ENCODE measurements at places on chromosomes 5 and 9.
A peak's percentile ranks its signal among the peaks of the same experiment; 100 is the strongest.

DNA sequence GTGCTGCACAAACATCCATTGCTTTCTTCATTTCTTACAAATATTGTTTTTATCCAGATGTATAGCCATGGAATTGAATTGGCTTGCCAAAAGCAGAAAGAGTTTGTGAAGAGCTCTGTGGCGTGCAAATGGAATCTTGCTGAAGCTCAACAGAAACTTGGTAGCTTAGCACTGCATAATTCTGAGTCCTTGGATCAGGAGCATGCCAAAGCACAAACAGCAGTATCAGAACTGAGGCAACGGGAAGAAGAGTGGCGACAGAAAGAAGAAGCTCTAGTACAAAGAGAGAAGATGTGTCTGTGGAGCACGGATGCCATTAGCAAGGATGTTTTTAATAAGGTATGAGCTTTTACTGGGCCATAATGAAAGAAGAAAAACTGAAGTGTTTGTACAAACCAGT is 5.5 kb downstream of the CDC37L1 start:
- DNase-seq = no peak

GRCh38 chr5:88142636-88142885 is 126.1 kb downstream of the TMEM161B start:
- DNase-seq = no peak

- no peak for DNase-seq
These were observed 259.5 kb downstream of the EBF1 start for GRCh38 chr5:158840193-158840592.

DNA sequence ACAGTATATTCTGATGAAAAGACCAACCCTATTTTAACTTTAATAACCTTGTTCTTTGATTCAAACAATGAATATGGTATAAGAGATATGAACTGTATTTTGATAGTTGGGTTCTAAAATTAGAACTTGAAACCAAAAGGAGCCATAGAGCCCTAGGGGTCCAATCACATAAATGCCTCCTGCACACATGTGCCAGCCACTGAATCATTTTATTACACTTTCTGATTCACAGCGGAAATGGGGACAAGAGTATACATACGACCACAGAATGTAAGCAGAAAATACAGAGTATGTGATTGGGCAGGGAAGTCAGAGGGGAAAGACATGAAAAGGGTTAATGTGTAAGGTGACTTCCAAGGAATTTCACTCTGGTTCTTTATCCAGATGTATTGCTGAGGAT is 1000.2 kb downstream of the NR2F1-AS1 start:
- DNase-seq = no peak

DNA sequence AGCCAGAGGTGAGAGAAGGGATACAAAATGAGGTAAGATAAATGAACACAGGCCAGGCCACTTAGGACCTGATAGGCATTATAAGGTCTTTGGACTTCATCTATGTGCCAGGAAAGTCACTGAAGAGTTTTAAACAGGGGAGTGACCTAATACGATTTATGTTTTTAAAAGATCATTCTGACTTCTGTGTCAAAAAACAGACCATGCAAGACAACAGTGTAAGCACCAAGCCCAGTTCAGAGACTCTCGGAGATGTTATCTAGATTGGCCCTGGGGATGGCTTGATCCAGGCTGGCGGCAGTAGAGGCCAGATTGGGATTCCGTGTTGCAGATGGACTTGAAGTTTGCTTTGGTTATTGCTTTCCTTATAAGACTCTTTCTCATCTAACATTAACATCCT is 43.0 kb upstream of the DPYSL3 start:
- DNase-seq = no peak

- DNase-seq = no peak
These were observed 14.7 kb downstream of the PBX3 start for GRCh38 chr9:125761676-125762450.

- no peak for DNase-seq
These were observed 28.1 kb upstream of the ADAMTS2 start for GRCh38 chr5:179373101-179373934.

DNA sequence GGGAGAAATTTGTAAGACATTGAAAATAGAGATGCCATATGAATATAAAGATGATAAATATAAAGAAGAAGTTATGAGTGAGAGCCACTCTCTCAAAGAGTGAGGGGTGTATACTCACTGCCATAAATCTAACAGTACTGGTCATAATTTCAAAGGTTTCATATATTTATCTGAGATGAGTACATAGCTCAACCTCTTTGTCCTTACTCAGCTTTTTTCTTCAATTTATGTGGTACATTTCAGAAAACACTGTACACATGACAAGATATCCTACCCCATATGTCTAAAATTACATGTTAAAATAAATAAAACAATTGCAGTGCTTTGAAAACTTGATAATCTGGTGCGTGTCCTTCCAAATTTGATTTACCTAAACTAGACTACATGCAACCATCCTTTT is 5.2 kb upstream of the MCC start:
- DNase-seq = no peak

DNA sequence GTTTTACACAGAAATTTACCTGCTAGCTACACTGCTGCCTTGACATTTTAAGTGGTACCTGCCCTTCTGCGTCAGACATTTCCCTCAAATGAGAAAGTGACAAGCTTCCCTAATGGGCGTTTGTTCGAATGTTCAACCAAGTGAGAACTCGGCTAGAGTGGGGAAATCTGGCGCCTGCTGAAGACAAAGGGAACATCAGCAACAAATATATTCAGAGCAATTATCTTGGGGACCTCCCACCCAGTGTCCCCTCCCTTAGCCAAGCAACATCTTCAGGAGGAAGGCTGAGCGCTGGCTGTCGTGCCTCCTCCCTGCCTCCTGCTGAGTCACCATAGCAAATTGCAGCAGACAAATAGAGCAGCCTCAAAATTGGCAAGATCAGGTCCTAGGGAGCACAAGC is 57.1 kb downstream of the MFAP3 start:
- no peak for DNase-seq

- DNase-seq = no peak
These were observed 5.5 kb downstream of the CNOT6 start for GRCh38 chr5:180499684-180500083.

GRCh38 chr5:110073534-110073933 is 383.8 kb downstream of the MAN2A1 start:
- no peak for DNase-seq

- DNase-seq = no peak
These were observed 1.4 kb downstream of the NRG2 start for GRCh38 chr5:140041492-140042392.

DNA sequence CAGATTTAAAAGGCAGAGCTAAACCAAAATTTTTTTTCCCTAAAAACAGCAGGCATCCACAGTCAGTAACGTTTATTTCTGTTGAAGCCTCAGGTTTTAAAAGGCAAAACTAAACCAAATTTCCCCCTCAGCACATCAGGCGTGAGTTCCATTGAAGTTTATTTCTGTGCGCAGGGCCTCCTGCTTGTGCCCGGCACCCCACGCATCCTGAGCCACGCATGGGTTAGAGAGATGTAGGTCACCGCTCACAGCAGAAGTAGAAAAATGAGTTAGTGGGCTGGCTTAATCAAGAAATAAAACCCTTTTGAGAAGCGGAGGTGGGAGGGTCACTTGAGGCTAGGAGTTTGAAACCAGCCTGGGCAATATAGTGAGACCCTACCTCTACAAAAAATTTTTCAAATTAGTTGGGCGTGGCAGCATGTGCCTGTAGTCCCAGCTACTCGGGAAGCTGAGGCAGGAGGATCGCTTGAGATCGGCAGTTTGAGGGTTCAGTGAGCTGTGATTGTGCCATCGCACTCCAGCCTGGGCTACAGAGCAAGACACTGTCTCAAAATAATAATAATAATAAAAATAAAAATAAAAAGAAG is 75.6 kb upstream of the SPIN1 start:
- DNase-seq = no peak

DNA sequence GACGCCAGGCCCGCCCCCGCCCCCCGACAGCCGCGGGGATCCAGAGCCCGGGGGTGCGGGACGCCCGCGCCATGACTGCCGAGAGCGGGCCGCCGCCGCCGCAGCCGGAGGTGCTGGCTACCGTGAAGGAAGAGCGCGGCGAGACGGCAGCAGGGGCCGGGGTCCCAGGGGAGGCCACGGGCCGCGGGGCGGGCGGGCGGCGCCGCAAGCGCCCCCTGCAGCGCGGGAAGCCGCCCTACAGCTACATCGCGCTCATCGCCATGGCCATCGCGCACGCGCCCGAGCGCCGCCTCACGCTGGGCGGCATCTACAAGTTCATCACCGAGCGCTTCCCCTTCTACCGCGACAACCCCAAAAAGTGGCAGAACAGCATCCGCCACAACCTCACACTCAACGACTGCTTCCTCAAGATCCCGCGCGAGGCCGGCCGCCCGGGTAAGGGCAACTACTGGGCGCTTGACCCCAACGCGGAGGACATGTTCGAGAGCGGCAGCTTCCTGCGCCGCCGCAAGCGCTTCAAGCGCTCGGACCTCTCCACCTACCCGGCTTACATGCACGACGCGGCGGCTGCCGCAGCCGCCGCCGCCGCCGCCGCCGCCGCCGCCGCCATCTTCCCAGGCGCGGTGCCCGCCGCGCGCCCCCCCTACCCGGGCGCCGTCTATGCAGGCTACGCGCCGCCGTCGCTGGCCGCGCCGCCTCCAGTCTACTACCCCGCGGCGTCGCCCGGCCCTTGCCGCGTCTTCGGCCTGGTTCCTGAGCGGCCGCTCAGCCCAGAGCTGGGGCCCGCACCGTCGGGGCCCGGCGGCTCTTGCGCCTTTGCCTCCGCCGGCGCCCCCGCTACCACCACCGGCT is 1.0 kb downstream of the FOXE1 start:
- peak; percentile 24 for DNase-seq

DNA sequence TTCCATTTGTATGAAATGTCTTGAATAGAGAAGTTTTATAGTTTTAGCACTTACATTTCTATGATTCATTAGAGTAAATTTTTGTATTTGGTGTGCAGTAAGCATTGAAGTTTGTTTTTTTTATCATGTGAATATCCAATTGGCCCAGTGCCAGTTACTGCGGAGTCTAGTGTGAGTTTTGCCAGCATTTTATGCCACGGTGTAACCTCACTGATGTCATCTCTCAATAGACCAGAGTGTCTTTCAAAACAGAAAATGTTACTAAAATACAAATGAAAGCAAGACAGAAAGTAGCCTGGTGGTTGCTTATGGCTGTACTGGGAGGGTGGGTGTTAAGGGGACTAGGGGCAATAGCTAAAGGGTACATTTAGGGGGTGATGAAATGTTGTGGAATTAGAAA is 62.8 kb downstream of the IPPK start:
- DNase-seq = no peak

GRCh38 chr9:134631881-134632280 is 9.7 kb upstream of the COL5A1 start:
- DNase-seq = no peak

DNA sequence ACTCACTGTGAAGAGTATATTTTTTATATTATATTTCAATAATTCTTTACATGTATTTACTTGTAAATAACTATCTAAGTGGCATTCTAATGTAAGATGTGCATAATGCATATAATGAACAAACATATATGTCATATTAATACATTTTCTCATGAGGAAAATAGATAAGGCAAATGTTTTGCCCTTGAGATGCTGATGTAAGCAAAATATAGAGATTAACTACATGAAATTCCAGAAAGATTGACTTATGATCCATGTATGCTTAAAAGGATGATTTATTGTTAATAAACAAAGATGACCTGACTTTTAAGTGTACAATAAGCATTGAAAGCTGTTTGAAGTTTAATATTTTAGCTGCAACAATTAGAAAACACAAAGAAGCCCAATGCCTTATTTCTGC is 559.9 kb downstream of the PTPRD start:
- no peak for DNase-seq

GRCh38 chr9:98568234-98568908 is 140.4 kb downstream of the GABBR2 start:
- no peak for DNase-seq

GRCh38 chr9:18437315-18438201 is 36.4 kb upstream of the ADAMTSL1 start:
- DNase-seq = no peak

GRCh38 chr5:138461343-138462125 is 3.7 kb upstream of the EGR1 start:
- DNase-seq = no peak

DNA sequence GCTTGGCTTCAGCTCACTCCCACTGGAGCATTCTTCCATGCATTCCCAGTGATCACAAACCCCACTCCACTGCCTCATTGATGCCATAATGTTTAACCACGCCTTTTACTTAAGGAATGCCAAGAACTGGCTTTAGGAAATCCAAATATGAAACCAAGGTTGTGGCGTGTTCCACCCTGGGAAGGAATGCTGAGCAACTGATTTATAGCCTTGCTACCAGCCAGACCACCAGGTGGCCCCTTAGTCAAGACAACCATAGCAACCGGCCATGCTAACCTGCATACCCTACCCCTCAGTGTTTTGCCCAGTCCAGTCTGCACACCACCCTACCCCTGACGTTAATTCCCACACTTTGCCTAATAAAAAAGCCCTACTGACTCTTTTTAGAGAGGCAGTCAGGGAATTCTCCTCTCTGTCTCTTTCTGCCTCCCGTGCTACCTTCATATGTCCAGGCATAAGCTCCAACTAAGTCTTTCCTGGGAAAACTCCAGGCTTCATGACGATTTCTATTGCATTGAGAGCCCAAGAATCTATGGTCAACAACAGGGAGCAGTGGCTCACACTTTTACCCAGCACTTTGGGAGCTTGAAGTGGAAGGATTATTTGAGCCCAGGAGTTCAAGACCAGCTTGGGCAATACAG is 27.0 kb upstream of the PRRC2B start:
- DNase-seq = no peak

- no peak for DNase-seq
These were observed 560.2 kb upstream of the CLINT1 start for GRCh38 chr5:158419186-158419585.

- DNase-seq = no peak
These were observed 76.6 kb downstream of the PTPDC1 start for GRCh38 chr9:94160594-94161501.

DNA sequence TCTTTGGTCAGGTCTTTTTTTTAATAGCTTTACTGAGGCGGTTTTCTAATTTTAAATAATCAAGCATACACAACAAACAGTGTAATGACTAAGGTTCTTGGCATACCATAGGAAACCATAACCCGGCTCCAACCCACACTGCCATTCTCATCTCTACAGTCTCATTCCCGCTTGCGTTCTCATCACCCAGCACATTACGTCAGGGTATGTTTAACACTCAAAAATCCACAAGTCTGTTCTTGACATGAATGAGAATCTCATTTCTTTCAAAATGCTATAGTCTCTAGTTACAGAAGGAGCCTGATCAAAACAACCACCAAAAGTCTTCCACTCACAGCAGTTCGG is 505 bp downstream of the C5orf34 start:
- no peak for DNase-seq

DNA sequence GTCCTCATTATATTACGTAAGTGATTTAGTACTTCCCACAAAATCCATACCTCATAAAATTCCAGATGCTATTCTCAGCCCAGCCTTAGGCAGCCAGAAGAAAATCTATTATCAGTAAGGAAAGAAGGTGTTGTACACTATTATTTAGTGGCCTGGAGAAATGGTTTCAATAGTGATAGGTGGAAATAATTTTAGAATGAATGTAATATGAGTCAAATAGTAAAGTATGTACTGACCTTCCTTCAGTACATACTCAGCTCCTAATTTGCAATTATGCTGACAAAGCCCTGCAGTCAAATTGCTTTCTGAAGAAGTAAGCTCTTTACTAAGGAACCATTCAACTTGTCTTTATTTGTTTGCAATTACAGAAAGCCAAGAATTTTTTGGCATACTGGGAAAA is 409.2 kb downstream of the HTR1A start:
- DNase-seq = no peak

GRCh38 chr5:62275581-62275980 is 30.4 kb upstream of the KIF2A start:
- no peak for DNase-seq

- DNase-seq = no peak
These were observed 290.1 kb downstream of the ADAMTS6 start for GRCh38 chr5:65191554-65192135.

- no peak for DNase-seq
These were observed 47.2 kb upstream of the RGMB start for GRCh38 chr5:98726258-98726657.
